ENCODE measurements at places on chromosomes 5 and 9. TPM values are rescaled to one million over a fixed set of nuclear protein-coding genes. Genes with fewer than 3 reads are reported as not detected.

DNA sequence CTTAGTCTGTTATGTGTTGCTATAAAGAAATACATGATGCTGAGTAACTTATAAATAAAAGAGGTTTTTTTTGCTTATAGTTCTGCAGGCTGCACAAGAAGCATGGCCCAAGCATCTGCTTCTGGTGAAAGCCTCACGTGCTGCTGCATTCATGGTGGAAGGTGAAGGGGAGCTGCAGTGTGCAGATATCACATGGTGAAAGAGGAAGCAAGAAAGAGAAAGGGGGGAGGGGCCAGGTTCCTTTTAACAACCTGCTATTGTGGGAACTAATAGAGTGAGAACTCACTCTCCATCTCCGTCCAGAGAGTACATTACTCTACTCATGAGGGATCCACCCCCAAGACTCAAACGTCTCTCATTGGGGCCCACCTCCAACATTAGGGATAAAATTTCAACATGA, 12.5 kb upstream of the PARP8 start:
- no peak overlapping the region for H3K27ac ChIP-seq
- no peak for DNase-seq
- no peaks in the 10 kb centered on the region for H3K36me3 ChIP-seq
- no peak overlapping the region for H3K4me3 ChIP-seq
- no peaks in the 10 kb centered on the region for H3K4me1 ChIP-seq
- no peaks in the 10 kb centered on the region for H3K27me3 ChIP-seq

DNA sequence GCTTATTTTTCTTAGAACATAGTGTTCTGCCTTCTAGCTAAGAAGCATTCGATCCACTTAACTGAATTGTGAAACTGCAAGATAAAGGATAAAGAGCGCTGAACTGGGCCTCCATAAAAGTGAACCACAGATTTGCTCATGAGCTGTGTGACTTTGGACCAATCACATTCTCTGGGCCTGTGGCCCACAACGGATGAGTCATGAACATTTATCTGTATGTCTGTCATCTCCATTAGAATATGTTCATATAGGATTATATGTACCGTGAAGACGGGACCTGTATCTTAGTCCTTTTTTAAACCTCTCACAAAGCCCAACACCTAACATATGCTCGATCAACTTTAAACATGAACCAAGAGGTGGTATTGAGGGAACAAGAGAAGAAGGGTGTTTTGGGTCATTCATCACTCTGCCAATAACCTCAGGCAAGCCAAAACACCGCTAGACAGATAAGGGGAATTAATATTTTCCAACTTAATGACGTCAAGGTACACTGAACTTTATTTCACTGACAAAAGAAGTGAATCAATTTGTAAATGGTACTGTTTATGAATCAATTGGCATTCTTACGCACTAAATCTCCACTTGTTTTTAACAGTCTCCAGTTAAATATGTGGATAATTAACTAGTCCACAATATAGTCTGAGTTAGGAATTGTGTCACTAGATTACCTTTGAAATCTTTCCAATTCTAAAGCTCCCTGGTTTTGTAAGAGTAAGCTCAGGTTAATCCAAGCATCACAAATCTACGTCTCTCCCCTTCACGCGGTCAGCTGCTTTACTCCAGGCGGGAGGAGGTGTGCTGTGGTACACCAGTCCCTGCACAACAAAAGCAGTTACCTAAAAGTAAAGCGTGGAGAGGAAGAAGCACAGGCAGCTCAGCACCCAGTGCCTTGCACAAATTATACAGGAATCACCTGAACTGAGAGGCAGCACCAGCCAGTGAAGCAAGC, 1.6 kb downstream of the TMEM245 start:
- 0 out of 2 replicates have a peak overlapping the region, but pooled peaks have one; percentile 23 for H3K27ac ChIP-seq
- H3K27me3 ChIP-seq: no peaks in the 10 kb centered on the region
- H3K36me3 ChIP-seq: no peaks in the 10 kb centered on the region

DNA sequence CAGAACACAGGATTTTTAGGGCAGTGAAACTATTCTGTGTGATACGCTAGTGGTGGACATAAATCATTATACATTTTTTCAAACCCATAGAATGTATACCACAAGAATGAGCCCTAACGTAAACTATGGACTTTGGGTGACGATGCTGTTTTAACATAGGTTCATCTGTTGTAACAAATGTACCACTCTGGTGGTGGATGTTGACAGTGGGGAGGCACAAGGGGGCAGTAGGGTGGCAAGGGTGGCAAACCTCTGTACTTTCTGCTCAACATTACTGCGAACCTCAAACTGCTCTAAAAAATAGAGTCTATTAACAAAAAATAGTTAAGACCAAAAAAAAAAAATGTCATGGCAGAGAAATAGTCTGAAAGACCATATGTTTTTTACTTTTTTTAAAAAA, 9.1 kb upstream of the MVB12B start:
- H3K27me3 ChIP-seq: no peaks in the 10 kb centered on the region
- DNase-seq: no peak
- no peak overlapping the region for H3K27ac ChIP-seq

- H3K36me3 ChIP-seq: no peaks in the 10 kb centered on the region
- no peak for DNase-seq
- no peak overlapping the region for H3K27ac ChIP-seq
- H3K27me3 ChIP-seq: peaks cover 8% of the 10 kb centered on the region
- H3K4me3 ChIP-seq: peak overlapping the region; percentile 17
- H3K4me1 ChIP-seq: no peaks in the 10 kb centered on the region
Measured at GRCh38 chr9:134189145-134189469, 24.7 kb upstream of the RNU6ATAC start.

DNA sequence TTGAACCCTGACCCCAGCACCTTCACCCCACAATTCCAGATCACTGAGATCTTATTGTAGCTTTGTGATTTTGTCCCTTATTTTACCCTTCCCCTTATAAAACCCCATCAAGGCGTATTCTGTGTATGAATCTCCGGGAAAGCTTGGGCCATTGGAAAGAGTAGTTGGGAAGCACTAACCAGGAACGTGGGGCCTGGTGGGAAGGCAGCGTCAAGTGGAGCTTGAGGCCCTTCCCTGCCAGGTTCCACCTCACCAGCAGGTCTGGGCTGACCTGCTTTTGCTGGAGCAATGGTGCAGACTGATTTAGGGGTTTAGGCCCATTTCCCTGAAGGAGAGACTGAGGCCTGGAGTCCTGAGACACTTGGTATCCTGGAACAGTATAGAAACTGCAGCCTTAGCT, 9.3 kb downstream of the PHF2 start:
- DNase-seq: no peak
- H3K4me3 ChIP-seq: no peak overlapping the region
- no peaks in the 10 kb centered on the region for H3K27me3 ChIP-seq
- H3K27ac ChIP-seq: no peak overlapping the region
- H3K36me3 ChIP-seq: no peaks in the 10 kb centered on the region

DNA sequence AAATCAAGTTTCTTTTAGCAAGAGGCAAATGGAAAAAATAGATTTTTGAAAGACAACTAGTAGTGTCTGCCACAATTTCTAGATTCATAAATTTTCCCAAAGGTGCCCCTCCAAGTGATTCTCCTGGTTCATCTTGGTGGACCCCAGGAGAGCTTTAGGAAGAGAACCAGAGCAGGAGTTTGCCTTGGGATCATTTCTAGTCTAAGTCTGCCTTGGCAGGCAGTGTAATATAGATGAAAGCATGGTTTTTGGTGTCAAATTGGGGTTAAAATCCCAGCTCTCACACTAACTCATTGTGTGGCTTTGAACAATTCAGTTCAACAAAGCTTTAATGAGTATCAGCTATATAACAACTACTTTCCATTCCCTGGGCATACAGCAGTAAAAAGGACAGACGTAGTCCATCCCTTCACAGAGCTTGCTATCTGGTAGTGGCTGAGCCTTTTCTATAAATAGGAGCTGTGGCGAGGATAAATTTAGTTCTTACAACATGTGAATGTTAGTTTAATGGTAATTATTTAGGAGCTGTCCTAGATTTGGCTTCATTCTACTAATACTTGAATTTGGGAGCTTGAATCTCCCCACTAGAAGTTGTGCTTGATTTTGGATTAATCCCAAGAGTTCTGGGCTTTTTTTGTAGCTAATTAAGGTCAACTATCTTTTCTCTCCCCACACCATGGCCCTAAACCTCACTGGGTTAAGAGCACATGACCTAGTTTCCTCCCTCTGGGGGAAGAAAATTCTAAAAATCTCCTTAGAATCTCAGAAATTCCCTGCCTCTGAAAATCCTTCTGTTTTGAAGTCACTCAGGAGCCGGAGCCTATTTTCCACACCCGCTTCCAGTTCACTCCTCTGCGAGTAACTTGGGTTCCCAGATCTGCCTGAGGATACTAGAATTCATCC, 197.8 kb downstream of the PCSK1 start:
- H3K4me3 ChIP-seq: no peak overlapping the region
- H3K4me1 ChIP-seq: no peaks in the 10 kb centered on the region
- no peak overlapping the region for H3K27ac ChIP-seq
- H3K36me3 ChIP-seq: no peaks in the 10 kb centered on the region
- no peak for DNase-seq

- H3K36me3 ChIP-seq: no peaks in the 10 kb centered on the region
- no peak overlapping the region for H3K4me3 ChIP-seq
- peak; percentile 93 for DNase-seq
- peaks cover 3% of the 10 kb centered on the region for H3K4me1 ChIP-seq
- no peak overlapping the region for H3K27ac ChIP-seq
Measured at GRCh38 chr9:136644593-136645351, 17.9 kb upstream of the EGFL7 start.

- DNase-seq: no peak
- no peak overlapping the region for H3K27ac ChIP-seq
- no peaks in the 10 kb centered on the region for H3K36me3 ChIP-seq
- no peaks in the 10 kb centered on the region for H3K4me1 ChIP-seq
Measured at GRCh38 chr9:98953581-98954243, 10.0 kb downstream of the COL15A1 start.

The FGD3 gene
- 1.4 TPM for total RNA-seq
